ENCODE measurements at places on chromosomes 11 and 22.
A peak's percentile ranks its signal among the peaks of the same experiment; 100 is the strongest.

GRCh38 chr11:2290351-2290841 lies 11.3 kb downstream of the C11orf21 start:
- no peak for DNase-seq

- no peak for DNase-seq
Measured at GRCh38 chr22:23157560-23158515, 12.6 kb downstream of the RAB36 start.

GRCh38 chr11:36019005-36019596 lies 75.2 kb downstream of the LDLRAD3 start:
- DNase-seq = no peak

GRCh38 chr11:44758983-44759382 lies 32.2 kb downstream of the TSPAN18 start:
- DNase-seq = no peak

GRCh38 chr22:27556371-27556770 lies 245.2 kb downstream of the MN1 start:
- no peak for DNase-seq

- peak; percentile 49 for DNase-seq
Measured at GRCh38 chr11:110000031-110000502, 93.1 kb upstream of the ZC3H12C start.

DNA sequence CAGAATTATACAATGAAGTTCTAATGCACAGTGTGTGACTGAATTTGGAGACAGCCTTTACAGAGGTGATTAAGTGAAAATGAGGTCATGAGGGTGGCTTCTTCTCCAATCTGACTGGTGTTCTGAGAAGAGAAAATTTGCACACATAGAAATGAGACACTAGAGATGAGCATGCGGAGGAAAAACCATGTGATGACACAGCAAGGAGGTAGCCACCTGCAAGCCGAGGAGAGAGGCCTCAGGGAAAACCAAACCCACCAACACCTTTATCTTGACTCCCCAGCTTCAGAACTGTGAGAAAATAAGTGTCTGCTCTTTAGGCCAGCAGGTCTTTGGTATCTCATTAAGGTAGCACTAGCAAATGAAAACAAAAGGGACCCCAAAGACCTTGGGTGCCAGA lies 93.2 kb downstream of the GGTLC2 start:
- no peak for DNase-seq
